ENCODE measurements at places on chromosomes 2 and 18.

GRCh38 chr18:13218368-13218991 is at the start of gene LDLRAD4:
TSS of gene LDLRAD4 (plus strand) at chr18:13218760.
- DNase-seq: peak; percentile 52

DNA sequence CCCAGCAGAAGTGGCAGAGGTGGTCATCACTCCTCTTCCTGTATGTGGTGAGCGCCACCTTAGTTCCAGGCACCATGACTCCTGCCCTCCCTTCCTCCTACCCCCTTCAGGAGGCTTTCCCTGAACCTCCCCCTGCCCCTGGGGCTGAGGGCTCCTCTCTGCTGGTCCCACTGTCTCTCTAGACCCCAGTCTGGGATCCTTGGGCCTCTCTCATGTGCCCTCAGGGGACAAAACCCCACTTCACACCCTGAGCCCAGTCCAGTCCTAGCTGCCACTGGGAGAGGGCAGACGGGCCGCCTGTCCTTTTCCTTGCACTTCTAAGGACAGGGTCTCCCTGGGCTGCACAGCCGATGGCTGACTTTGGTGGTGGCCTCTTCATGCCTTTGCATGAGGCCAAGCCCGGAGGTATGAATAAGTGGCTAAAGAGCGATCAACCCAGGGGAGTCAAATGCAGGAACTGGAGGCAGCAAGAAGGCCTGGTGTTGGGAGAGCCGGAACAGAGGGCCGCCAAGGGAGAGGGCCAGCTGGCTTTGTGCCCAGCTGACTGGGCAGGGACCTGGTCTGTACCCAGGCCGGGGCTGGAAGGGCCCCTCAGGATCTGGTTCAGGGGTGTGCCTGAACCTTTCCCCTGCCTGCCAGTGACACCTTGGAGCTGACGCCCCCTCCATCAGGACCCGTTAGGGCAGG is 29.5 kb downstream of the GLI2 start:
- DNase-seq: no peak

DNA sequence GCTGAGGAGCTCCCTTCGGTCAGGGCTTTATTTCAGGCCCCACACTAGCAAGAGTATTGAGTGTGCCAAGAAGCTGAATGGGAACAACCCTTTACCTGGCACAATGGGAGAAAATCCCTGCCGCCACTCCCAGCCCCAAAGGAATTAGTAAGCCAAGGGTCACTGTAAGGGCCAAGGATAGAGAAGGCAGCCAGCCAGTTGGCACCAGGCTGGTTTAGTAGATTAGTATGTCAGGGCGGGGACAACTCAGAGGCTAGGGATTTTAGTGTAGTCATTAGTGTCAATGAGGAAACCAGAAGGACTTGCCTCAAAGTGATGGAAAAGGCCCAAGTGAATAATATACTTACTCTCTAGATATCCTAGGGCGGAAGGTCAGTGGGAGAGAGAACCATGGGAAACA is 34.9 kb upstream of the CYP26B1 start:
- no peak for DNase-seq

- DNase-seq: no peak
These were observed 122.0 kb downstream of the ZNF521 start for GRCh38 chr18:25229920-25230319.

GRCh38 chr18:23453680-23454058 is 582 bp downstream of the RIOK3 start:
- DNase-seq: no peak

GRCh38 chr2:233250985-233251305 is 528 bp upstream of the ATG16L1 start:
- DNase-seq: no peak

- DNase-seq: no peak
These were observed 38.8 kb upstream of the METTL21A start for GRCh38 chr2:207663870-207664545.

DNA sequence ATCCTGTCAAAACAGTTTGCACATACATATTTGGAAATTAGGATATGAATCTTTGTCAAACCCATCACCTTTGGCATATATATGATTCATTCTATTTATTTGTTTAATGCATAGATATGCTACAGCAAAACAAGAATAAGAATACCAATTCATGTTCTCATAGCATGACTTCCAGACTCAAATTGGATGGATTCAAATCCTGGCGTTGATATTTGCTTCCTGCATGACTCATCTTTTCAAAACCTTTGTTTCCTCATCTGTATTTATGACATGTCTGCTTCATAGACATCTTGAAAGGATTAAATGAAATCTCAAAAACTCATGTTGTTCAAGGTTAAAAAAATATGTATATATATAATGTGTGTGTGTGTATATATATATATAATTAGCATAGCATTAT is 261.3 kb downstream of the MBD5 start:
- no peak for DNase-seq

DNA sequence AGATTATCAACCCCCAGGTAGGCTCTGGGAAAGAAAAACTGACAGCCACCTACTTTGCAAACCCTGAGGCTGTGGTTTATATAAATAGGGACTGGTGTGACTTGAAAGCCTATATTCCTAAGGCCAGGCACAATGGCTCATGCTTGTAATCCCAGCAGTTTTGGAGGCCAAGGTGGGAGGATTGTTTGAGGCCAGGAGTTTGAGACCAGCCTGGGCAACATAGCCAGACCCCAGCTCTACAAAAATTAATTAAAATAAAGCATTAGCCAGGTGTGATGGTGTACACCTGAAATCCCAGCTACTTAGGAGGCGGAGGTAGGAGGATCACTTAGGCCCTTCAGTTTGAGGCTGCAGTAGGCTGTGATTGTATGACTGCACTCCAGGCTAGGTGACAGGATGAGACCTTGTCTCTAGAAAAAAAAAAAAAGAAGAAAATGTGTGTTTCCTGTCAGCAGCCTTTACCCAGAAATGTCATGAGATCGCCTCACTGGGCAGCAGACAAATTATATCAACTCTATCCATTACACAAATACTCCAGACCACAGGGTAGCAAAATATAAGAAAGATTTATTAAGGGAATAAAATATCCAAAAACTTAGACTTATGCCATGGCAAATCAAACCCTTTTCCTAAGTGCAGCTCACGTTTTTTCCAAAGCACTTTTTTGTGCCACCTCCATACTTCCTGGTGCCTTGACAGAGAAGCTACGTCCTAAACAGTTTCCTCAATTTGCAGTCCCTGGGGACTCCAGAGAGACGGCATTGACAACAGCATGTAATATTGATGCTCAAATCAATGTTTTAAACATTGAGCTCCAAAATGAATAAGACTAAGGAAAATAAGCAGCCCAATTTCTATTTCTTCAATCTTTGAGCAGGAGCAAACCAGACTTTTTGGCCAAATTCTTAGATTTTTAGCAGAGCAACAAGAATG is 190.8 kb upstream of the NDUFV2 start:
- no peak for DNase-seq

- DNase-seq: no peak
These were observed 34.4 kb upstream of the BZW1 start for GRCh38 chr2:200777275-200777674.

GRCh38 chr18:31049189-31049588 is 6.6 kb upstream of the DSC3 start:
- DNase-seq: no peak

GRCh38 chr2:139386401-139386800 is 606.2 kb upstream of the NXPH2 start:
- DNase-seq: no peak

GRCh38 chr2:224242561-224242960 is 159.3 kb downstream of the FAM124B start:
- no peak for DNase-seq

GRCh38 chr2:10003206-10004125 is 39.9 kb upstream of the KLF11 start:
- DNase-seq: no peak

GRCh38 chr2:10447300-10447894 is 730 bp downstream of the ODC1 start:
- DNase-seq: peak; percentile 62

DNA sequence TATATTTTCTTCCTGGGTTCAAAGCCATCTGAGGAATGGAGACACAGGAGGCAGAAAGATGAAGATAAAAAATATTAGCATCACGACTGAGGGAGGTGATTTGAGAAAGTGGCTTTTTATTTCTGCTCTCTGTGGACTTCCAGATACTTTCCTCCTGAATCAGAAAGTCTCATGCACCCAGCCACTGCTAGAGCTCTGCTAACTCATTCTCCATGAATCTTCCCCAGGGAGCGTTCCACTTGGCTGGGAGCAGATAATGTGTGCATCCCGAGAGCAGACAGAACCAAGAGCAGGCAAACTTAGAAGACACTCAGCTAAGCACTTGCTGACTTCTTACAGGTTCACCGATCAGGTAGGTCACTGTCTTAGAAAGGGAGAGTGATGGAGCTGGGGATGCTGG is 264.1 kb upstream of the THUMPD2 start:
- DNase-seq: no peak

- DNase-seq: peak; percentile 67
These were observed 89.4 kb downstream of the DGKD start for GRCh38 chr2:233443511-233444183.

DNA sequence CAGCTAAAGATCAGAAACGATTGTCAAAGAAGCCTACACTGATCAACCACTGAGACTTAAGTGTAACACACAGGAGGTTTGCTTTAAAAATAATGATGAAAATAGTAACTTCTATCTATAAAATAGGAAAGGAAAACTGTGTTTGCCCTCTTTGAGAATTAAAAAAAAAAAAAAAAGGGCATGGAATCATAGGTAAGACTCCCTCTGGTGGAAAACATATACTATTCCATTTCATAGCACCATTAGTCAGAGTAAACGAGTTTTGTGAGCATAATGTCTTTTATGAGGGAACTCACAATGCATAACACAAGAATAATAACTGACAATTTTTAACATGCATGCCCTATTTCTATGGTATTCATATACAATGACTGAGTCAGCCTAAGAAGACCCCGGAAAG is 36.3 kb downstream of the SLC35F5 start:
- DNase-seq: peak; percentile 24

DNA sequence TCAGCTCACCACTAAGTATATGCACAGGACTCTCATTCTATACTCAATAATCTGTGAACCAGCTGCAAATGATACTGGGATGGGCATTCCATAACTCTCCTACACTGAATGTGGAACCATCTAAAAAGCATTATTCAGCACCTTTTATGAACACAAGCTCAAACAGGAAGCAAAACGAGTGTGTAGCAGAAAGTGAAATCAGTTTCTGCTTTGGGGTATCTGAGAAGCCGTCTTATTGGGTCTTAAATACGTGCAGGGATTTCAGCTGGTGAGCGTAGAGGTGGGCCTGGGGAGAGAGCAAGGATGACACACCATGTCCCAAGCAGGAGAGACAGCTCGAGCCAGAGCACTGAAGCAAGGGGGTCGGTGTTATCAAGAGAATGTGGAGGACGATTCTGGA is 120.0 kb upstream of the TTN start:
- DNase-seq: no peak

- peak; percentile 35 for DNase-seq
These were observed 166.4 kb downstream of the TMEM247 start for GRCh38 chr2:46645681-46646162.
